HCT116 (cell line): ENCODE measurements at places on chromosomes 6 and 20. TPM values are rescaled to one million over a fixed set of nuclear protein-coding genes. Genes with fewer than 3 reads are reported as not detected.
A peak's percentile ranks its signal among the peaks of the same experiment; 100 is the strongest.

Gene IGF2R
- 37.0 TPM for total RNA-seq

Gene DEFB125
- not detected for total RNA-seq

Gene GGT7
- 9.4 TPM for total RNA-seq

Gene HLA-DRB1
- 2.7 TPM for total RNA-seq

Gene HCRTR2
- not detected for total RNA-seq

DNA sequence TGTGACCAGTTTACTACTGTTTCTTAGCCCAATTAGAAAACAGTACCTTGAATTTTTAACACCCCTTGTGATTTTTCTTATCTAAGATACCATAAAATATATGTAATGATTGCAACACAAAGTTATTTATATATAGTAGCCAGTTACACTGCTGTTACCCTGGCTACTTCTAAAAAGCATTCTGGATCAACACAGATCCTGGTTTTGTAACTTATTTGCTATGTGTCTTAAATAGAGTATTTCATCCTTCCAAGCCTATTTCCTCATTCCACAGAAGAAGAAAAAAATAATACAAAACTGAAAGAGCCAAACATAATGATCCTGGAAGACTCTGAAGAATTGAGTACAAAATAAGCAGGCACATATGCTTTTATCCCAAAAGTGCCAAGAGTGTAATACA lies 19.0 kb upstream of the GSTA4 start:
- DNase-seq: no peak

- no peak for DNase-seq
Measured at GRCh38 chr20:57995381-57995977, 233.0 kb downstream of the ANKRD60 start.

- DNase-seq: peak; percentile 33
Measured at GRCh38 chr6:692356-692851, 535 bp downstream of the EXOC2 start.

GRCh38 chr6:155187994-155188706 lies 75.7 kb upstream of the CLDN20 start:
- DNase-seq: no peak

DNA sequence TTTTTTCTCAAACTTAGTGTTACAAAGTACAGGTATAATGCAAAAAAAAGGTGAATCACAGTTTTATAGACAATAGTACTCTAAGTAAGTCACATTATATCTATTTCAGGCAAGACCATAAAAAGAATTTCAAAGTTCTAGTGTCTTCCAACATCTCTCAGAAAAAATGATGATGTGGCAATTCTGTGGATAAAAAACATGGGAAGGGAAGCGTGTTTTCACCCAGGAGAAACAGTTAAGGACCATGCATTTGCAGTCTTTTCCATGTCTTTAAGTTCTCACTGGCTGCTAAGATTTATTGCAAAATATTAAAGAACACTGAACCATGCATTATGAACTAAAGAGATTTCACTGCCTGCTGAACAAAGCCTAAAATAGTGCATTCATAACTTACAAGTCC lies 1.8 kb downstream of the SSR1 start:
- DNase-seq: no peak

- DNase-seq: no peak
Measured at GRCh38 chr6:163327921-163328320, 86.6 kb upstream of the QKI start.

DNA sequence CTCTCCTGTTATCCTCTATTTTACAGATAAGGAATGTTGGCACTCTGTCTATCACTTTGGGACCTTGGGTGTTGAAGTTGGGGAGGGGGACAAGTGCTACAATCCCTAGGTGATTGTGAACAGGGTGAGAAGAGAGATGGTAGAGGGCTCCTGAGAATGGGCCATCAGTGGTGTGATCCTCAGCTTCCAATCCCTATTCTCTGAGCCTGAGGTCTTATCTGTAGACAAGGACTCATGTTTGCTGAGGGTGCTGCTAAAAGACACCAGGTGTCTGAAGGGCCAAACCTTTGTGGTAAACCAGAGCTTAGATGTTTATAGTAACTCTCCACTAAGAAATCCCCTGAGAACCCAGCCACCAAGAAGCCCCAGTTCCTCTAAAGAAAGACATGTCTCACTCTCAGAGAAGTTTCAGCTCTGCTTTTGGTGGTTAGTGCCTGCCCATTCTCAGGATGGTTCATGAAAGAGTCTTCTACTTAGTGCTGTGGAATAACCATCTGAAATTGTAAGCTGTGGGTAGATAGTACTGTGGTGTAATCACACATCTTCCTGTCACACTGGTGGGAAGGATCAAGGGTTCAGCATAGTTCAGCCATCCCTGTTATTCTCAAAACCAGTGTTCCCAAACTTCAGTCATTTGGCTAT lies 58.2 kb upstream of the IL20RA start:
- DNase-seq: no peak
